ENCODE measurements at places on chromosomes 13 and 19.

GRCh38 chr13:114121496-114122126 is 10.8 kb downstream of the RASA3 start:
- DNase-seq: no peak

- no peak for DNase-seq
Observed at GRCh38 chr19:3698386-3698950, 1.8 kb downstream of the PIP5K1C start.

DNA sequence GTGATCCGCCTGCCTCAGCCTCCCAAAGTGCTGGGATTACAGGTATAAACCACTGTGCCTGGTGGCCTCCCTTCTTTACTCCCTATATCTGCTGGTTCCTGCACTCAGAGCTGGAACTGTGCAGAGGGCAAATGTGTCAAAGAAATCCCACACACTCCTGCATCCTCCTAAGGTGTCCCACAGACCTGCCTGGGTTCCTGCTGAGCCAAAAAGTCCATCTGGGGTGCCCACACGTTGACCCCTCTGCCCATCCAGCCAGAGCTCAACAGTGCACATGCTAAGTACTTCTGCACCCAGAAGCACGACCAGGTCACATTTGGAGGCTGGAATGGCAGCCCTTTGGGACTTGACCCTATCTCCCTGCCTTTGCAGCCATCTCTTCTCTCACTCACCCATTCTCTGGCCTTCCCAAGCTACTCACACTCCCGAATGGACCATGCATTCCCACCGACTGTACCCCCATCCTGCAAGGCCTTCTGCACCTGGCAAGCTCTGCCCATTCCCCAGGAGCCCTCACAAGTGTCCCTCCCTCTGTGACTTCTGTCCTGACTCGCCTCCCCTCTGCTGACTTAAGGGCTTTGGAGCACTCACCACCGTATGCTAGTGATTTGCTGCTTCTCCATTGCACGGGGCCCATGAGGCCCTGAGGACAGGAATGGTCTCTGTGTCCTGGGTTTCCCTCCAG is 152.1 kb downstream of the KCTD15 start:
- no peak for DNase-seq

GRCh38 chr19:41912899-41913537 is 15.2 kb downstream of the ERFL start:
- DNase-seq: no peak
